ENCODE measurements at places on chromosomes 5 and 9.

DNA sequence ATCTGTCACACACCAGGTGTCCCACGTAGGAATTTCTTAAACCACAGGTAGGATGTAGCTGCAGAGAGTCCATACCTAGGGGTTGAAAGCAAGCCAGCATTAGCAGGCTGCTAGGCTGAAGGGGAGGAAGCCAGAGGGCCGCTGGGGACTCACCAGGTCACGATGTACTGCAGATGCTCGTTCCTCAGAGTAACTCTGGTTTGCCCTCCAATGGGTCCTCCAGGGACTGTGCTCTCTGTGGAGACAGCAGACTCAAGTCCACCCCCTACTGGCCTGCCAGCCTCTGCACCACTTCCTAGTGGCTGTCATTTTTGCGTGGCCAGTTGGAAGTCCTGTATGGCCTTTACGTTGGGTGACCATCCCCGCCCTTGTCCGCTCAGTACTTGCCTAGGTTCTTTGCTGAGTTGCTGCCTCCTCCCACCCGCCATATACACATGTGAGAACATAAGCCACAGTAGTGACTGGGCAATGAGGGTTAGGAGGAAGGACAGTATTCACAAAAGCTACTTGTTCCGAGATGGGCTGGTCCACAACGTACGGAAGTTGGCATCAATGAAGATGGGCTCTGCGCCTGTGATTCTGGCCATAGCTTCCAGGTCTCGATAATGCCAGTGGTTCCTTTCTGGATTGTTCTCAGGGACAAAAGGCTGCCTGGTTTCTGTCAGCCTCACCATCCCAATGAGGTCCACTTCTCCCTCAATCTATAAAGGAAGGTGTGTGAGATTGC, 4.1 kb downstream of the RPL7A start:
- no peak for DNase-seq

- DNase-seq = no peak
Observed at GRCh38 chr9:23938908-23939307, 112.9 kb upstream of the ELAVL2 start.

DNA sequence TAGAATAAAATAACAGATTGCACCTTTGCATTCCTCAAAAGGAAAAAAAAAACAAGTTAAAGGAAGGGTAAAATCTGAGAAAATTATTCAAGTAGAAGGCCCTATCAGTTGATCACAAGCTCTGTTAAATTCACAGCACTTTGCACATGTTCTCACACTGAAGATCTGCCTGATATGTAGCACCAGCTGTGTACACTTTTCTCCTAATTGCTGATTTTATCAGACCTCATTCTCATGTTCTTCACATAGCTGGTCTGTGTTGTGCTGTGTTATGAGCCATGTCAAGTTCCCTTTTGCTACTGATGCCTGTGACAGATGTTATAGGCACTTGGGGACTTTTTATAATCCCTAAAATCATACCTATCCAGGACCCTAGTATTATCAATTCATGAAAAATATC, 390.4 kb upstream of the PRR16 start:
- DNase-seq = no peak

DNA sequence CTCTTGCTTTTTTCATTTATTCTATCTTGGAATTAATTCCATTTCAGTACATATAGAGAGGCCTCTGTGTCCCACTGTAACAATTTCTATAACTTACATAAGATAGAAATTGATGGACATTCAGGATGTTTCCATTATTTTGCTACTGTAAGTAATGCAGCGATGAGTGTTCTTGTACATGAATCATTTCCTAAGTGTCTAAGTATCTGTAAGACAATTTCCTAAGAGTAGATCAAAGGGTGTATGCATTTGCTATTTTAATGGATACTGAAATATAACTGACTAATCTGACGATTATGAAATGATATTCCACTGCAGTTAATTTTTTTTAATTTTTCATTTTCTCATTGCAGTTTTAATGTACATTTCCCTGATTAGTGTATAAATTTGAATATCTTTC, 23.0 kb upstream of the RBM22 start:
- no peak for DNase-seq

DNA sequence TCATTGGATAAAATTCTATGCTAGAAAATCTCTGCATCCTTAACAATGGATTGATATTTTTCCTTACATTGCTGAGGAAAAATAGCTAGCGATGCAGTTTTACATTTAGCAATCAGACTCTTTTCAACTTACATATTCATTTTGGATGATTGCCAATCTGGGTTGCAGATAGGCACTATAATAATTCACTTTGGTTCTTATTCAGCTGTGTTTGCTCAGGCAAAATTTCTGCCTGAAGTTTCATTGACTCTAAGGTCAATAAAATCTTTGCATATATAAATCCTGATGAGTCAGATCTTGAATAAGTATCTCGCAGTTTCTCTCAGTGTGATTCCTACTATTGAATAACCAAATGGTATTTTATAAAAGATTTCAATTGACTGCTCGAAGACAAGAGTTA, 1105.8 kb downstream of the CDH18 start:
- DNase-seq = no peak
